ENCODE measurements at places on chromosomes 11 and 22.

GRCh38 chr22:50729391-50730012, 8.5 kb upstream of the ACR start:
- no peak for DNase-seq

DNA sequence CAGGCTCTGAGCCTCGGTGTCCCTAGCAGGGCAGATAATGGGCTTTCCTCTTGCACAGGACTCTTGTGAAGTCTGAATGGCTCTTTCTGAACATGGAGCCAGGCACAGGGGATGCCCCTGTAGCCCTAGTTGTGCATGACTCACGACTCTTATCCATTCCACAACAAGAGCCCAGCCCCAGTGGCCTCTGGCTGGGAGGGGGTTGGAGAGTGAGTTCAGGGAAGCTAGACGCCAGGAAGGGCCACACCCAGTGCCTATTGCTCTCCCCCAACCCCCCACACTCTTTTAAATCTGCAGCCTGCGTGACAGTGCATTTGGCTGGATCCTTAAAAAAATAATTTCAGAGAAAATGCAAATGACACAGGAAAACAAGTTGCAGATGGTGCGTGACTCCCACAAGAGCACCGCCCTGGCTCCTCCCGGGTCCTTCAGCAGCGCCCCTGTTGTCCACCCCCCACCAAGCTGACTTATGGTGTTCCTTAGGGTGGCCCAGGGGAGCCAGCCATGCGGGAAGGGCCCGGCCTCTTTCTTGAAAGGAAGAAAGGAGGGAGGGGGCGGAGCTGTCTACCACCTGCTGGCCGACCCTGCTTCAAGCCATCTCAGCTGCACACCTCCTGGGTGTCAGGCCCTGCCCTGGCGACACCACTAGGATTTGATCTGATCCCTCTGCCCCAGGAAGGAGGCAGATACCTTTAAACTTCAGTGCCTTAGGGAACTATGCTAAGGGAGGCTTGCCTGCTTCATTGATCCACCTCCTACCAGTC, 74.7 kb downstream of the MN1 start:
- DNase-seq, result no peak

GRCh38 chr11:38156495-38157146, 1558.6 kb upstream of the RAG2 start:
- no peak for DNase-seq

DNA sequence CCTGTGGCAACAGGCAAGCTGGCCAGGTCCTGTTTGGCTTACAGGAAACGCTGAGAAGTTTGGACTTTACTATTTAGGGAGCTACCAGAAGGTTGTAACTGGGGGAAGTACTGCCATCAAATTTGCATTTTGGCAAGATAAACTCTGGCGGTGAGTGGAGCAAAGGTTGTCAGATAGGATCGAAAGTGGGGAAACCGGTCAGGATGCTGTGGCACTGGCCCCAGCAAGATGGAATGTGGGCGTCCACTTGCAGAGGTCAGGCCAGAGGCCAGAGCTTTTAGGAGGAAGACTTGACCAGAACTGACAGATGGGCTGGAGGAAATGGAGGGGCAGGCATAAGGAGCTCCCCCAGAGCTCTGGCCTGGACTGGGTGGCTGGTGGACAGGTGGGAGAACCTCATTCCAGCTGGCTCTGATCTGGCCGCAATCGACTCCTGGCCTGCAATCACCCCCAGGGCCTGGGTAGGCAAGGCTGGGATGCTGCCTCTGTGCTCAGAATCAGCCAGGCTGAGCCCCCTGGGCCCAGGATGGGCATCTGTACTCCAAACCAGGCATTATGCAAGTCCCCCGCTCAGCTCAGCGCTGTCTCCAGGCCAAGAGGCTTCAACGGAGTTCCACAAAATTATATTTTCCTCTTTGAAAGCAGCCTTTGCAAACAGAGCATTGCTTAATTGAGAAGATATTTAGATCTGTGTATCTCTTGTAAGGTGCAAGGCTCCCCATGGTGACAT, 178.3 kb upstream of the NECTIN1 start:
- no peak for DNase-seq

- no peak for DNase-seq
These were observed 35.4 kb downstream of the NXPE2 start for GRCh38 chr11:114713756-114714155.

DNA sequence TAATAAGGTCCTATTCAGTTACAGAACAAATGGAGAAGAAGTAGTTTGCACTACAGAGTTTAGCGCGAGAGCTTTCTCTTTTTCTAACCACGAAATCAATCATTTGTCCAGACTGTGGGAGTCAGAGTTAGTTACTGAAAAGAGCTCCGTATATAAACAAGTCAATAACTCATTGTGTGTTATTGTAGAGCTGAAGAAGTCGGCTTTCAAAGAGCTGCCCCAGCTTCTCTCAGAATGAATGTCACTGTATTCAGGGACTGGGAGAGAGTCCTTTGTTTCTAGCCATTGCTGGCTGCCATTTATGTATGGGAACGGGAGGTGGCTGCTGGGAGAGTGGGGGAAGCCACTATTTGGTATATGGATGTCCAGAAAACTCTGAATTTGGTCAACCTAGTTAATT, 227.8 kb downstream of the DCDC1 start:
- no peak for DNase-seq

- DNase-seq, result no peak
These were observed 91.0 kb upstream of the CARD18 start for GRCh38 chr11:105230586-105230985.

- DNase-seq, result no peak
These were observed 29.4 kb downstream of the SYT9 start for GRCh38 chr11:7281079-7281478.

DNA sequence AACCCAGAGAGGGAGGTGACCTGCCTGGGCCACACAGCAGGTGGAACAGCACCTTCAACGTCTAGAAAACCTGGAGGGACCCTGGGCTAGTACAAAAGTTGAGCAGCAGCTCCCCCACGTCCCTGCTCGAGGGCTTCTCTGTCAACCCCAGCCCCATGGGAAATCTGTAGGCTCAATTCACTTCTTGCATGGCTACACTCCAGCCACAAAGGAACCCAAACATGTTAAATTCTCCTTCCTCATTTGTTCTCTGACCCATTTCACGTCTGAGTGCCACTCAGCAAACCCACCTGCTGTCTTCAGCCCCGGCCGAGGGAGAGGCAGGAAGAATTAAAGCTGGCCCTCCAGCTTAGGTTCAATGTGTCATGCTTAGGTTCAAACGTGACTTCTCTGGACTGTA, 418.5 kb downstream of the MIAT start:
- DNase-seq, result no peak

- DNase-seq, result peak; percentile 6
These were observed 19.7 kb downstream of the MYO7A start for GRCh38 chr11:77147668-77148321.

GRCh38 chr22:24725736-24726135, 48.8 kb downstream of the PIWIL3 start:
- no peak for DNase-seq

Measured in activated CD8-positive, alpha-beta memory T cell treated with anti-CD3 and anti-CD28 coated beads for 1 hour (primary cell).